ENCODE measurements at places on chromosomes 1 and 21.

DNA sequence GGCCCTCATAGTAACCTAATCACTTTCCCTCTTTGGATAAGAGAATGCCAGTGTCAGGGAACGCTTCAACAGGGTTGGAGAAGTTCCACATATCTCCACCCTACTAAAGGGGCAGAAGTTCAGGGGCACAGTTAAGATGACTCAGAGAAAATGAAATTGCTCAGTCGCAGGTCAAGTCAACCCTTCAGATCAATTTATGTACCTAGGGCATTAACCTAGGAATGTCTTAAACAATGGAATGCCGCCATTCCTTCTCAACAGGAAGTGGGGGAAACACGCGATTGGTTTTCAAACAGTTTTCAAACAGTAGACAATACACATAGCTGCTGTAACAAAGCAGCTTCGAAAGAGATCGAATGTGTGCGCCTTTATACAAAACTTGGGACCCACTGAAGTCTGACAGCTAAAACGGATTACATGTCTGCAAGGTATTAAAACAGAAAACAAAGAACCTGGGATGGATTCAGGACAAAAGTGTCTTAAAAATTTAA is 897 bp downstream of the SLC25A24 start:
- DNase-seq: no peak

DNA sequence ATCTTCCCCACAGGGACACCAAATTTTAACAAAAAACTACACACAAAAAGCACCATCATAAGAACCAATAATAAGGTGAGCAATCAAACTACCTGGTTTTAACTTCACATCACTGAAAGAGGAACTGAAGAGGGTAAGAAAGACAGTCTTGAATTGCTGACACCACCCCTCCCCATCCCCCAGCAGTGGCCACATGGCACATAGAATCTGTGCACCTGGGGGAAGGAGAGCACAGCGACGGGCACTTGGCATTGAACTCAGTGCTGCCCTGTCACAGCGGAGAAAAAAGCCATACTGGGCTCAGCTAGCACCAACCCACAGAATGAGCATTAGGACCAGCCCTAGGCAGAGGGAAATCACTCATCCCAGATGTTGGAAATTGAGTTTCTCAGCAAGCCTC is 640.0 kb upstream of the ADGRL2 start:
- no peak for DNase-seq

DNA sequence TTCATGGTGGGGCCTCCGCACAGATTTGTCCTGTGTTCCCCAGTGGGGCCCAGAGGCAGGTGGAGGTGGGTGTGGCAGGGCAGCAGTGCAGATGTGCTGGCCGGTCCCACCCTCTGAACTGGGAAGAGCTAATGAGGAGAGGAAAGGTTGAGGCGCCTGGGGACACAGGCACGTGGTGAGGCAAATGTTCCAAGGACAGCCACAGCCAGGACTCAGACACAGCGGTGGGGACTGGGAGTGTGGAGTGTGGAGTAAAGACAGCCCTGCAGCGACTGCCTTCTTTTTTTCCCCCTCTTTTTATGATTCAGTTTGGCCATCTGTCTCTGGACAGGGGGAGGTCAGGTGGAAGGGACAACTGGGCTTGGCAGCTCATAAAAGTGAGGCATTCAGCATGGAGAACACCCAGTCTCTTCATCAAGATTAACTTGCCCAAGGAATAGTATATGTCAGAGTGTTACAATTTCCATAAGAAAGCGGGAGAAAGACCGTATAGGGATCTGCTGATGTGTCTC is 104.2 kb upstream of the GCLM start:
- DNase-seq: no peak

DNA sequence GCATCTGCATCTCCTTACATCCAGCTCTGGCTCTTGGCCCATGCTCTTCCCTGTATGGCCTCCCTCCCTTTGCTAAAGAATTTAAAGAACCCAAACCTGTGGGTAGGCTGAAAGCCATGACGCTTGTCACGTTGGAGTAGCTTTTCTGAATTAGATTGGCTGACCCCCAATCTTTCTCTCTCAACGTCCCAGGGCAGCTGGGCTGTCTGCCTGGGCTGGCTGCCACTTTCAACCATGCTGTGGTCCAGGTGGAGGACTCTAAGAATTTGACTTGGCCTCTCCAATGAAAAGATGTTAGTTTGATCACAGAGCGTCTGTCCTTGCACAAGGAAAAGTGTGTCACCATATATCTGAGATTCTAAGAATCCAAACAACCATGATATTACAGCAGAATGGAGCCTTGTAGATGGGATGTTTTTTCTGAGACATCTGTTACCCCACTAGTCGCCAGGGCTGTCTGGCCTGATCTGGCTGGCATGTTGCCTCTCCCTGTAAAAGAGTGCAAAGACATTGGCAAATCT is 6.5 kb upstream of the IGSF3 start:
- no peak for DNase-seq

- DNase-seq: no peak
These were observed 92.5 kb upstream of the LRRC8D start for GRCh38 chr1:89728381-89728780.

- no peak for DNase-seq
These were observed 68.1 kb downstream of the PPP1R12B start for GRCh38 chr1:202416641-202417040.

GRCh38 chr1:181430015-181430885 is 53.1 kb upstream of the CACNA1E start:
- no peak for DNase-seq

- DNase-seq: no peak
These were observed 395.5 kb downstream of the SMYD3 start for GRCh38 chr1:246111570-246111969.

DNA sequence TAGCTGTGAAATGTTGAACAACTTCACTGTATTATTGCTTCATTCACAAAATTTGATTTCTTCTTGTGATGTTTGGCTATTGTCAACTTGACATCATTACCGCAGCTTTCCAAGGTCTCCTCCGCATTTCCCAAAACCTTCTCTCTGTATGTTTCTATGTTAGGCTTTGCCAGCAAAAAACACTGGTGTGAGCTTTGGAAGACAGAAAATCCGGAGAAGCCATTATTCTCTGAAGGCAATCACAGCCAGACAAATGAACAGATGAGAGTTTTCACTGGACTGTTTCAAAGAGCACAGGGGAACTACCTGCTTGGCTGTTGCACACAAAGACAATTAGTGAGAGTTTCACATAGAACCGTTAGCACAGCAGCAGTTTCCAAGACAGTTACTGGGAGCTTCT is 609.6 kb downstream of the BRINP3 start:
- DNase-seq: no peak

DNA sequence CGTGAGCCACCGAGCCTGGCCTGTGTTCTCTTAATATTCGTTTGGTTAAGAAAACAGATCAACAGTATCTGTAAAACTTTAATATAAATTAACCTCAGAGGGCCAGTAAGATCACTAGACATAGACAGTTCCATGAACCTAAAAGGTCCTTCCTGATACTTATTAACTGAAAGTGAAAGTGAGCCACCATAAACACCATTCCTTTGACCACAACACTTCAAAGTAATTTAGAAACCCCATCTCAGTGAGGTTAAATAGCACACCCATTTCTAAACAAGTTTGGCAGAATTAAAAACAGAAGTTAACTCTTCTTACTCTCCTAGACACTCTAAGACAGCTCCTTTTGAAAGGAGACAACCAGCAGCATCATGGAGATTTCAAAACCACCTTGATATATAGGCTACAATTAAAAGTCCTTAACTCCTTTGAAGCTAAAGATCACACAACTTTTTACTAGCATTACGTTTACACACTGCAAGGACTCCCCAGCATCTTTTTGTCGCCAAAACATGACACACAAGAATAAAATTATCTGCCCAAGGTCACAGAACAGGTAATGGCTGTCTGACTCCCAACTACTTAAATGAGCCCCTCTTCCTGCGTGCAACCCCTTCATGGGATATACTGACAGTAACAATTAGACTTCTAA is 2.2 kb downstream of the RNF19B start:
- DNase-seq: no peak

- DNase-seq: no peak
These were observed 441.6 kb downstream of the NCAM2 start for GRCh38 chr21:21439761-21440160.

GRCh38 chr1:206982216-206982615 is 12.0 kb upstream of the FCAMR start:
- DNase-seq: peak; percentile 30

DNA sequence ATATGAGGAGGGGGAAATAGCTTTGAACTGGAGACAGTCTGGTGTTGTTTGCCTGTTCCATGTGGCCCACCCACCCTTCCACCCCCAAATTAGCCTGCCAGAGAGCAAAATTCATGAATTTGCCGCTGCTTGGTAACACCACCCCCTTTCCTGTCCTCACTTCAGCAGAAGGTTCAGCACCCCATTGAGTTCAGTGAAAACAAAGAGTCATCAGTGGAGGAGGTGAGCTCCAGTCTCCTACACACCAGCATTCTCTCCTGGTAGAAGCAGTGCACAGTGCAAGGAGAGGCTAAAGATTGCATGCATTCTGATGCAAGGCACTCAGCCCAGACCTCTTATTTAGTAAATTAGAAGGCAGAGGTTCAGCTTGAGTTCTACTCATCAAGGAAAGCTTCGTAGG is 99.7 kb upstream of the DYNLT5 start:
- no peak for DNase-seq

DNA sequence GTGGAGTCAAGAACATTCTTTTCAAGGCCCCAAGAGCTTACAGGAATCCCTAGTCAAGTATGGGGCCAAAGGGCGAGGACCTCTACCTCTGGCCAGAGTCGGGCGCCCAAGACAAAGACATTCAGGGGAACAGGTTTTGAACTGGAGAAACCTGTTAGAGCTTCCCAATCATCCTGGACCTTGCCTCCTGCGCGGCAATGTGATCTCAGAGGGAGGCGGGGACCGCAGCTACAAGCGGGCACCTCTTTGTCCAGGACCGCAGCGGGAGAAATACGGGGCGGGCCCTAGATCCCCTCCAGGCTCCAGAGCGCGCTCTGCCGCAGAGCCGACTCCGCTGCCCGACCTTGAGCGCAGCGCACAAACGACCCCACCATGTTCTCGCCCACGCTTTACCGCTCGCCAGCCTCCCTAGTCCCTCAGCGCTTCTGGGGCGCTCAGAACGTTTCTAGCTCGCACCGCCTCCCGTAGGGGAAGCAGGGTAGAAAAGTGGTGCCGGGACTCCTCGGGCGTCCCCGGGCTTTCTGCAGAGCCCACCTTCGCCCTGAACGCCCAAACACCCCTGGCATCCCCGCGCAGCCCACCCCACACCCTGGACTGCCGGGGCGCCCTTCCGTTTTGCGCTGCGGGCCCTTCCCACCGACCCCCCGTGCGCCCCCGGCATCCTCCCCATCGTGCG is 28.1 kb downstream of the RABIF start:
- DNase-seq: no peak

DNA sequence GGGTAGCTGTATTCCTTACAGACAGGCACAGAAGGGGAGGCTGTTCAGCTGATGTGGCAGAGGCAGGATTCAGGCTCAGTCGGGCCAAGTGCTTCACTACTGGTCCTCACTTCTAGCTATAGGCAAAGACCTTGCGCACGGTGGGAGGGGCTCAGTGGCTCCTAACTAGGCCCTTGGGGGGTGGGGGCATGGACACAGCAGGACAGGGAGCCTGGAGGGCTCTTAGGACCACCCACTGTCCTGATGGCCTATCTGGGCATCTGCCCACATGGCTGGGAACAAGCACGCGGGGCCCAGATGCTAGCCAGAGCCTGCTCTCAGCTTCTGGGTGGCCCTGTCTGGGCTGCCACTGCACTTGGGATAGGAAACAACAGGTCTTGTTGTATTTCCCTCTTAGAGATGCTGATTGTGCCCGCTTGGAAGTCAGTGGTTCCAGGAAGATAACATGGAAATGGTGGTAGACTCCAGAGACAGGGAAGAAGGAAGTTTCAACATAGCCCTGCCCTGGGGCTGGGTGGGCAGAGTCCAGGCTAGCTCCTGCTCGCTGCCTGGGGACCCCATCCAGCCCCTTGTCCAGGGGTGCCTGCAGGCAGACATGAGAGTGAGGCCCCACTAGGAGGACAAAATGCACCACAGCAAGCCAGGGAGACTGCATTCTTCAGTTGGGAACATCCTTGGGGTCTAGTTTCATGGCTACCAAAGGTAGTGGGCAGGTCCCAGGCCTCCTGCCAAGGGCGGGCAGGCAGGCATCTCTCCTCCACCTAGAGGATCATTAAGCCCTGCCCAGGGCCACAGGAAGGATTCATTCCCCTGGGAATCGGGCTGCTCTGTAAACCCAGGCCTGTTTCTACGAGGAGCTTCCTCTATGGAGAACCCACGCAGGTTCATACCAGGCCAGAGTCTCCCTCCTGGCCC is 102.5 kb downstream of the BCAR3 start:
- no peak for DNase-seq

DNA sequence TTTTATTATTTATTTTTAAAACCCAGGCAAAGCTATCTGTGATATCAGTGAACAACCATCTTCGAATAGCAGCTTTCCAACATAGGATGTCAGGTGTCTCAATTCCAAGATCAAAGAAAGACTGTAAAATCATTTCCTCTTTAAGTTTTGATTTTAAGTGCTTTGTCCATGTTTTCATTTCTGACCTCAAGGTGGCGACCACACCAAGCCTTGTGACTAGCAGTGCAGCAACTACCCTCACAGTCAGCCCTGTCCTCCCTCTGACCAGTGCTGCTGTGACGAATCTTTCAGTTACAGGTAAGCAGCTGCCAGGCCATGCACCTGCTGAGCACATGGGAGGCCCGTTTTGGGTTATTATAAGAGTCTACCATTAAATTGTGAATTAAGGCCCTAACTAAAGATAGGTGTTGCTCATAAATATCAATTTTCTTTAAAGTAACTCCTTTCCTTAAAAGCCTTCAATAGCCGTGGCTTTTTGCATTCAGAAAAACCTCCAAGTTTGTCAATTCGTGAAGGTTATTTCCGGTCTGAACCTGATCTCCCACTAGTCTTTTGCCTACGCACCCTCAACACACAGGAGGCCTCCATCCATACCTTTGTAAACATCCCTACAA is 117.0 kb downstream of the CD247 start:
- DNase-seq: peak; percentile 53

- DNase-seq: no peak
These were observed 163.4 kb downstream of the CYYR1 start for GRCh38 chr21:26409735-26410134.

GRCh38 chr1:30611741-30612309 is 111.6 kb downstream of the MATN1 start:
- DNase-seq: no peak

- peak; percentile 85 for DNase-seq
These were observed at the start of gene C2CD4D for GRCh38 chr1:151839457-151840403. C2CD4D (minus strand) TSS chr1:151839820; CDS start chr1:151838989, 831 bp downstream.

DNA sequence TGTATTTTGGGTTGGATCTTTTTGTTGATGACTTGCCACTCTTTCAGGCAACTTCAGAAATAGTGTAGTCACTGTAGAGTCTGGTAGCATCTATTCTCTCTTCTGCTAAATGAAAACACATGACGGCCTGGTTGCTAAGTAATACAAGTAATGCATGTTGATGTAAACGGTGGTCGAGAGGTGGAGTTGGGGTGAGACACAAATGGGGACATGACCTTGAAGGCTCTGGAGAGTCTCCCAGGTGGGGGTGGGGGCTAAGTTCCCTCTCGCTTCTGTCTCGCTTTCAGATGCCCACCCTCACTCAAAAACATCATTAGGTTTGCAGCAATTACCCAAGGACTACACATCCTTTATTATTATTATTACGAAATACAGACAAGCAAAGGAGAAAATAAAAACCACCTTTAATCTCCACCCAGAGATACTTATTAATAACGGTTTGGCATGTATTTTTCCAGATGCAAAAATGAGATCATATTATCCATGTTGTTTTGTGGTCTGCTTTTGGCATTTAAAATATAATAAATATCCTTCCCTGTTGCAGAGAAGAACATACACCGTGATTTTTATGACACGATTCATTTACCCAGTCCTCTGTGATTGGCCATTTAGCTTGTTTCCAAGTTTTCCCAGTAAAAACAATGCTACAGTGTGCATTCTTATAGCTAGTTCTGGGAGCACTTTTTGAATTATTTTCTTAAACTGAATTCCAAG is 138.1 kb downstream of the MIS18A start:
- DNase-seq: no peak

- no peak for DNase-seq
These were observed 15.9 kb upstream of the MUTYH start for GRCh38 chr1:45356186-45356585.

All from CD8-positive, alpha-beta T cell (primary cell).